ENCODE measurements at places on chromosomes 13 and 19. TPM values are rescaled to one million over a fixed set of nuclear protein-coding genes. Genes with fewer than 3 reads are reported as not detected.

CHST8 gene
- total RNA-seq = not detected

PSG2 gene
- not detected for total RNA-seq

SLAIN1 gene
- total RNA-seq = 33.2 TPM

ZNF20 gene
- 4.4 TPM for total RNA-seq

GPR12 gene
- not detected for total RNA-seq

ZNF835 gene
- 0.74 TPM for total RNA-seq

KCNC3 gene
- total RNA-seq = 25.8 TPM

CLDN10 gene
- not detected for total RNA-seq

KIR3DL2 gene
- total RNA-seq = 10.3 TPM

APLP1 gene
- total RNA-seq = 1.9 TPM

PALM gene
- not detected for total RNA-seq

ATXN8OS gene
- total RNA-seq = not detected

ETHE1 gene
- 41.7 TPM for total RNA-seq

LRRC63 gene
- total RNA-seq = 0.42 TPM

PGLYRP2 gene
- not detected for total RNA-seq

C13orf42 gene
- not detected for total RNA-seq

ZNF285 gene
- total RNA-seq = 1.5 TPM

B3GNT8 gene
- 3.0 TPM for total RNA-seq

ZFP82 gene
- total RNA-seq = 5.8 TPM

FCER2 gene
- total RNA-seq = 0.78 TPM

LNX2 gene
- 4.2 TPM for total RNA-seq

TRPC4 gene
- not detected for total RNA-seq

GET3 gene
- 48.9 TPM for total RNA-seq

CTU1 gene
- 8.1 TPM for total RNA-seq

SIGLEC9 gene
- total RNA-seq = 1.1 TPM

SYT5 gene
- total RNA-seq = not detected

CPB2 gene
- not detected for total RNA-seq

BST2 gene
- total RNA-seq = 150 TPM

ERICH4 gene
- not detected for total RNA-seq

AMER2 gene
- total RNA-seq = not detected

F10 gene
- total RNA-seq = not detected

CD79A gene
- 0.93 TPM for total RNA-seq

TSHZ3 gene
- 4.0 TPM for total RNA-seq

SBSN gene
- not detected for total RNA-seq

CRLF1 gene
- not detected for total RNA-seq

ZNF506 gene
- total RNA-seq = 37.9 TPM

ADM5 gene
- total RNA-seq = 18.5 TPM

KLHL1 gene
- not detected for total RNA-seq

LSR gene
- 2.7 TPM for total RNA-seq

ADAT3 gene
- total RNA-seq = 13.3 TPM

CYP2A6 gene
- not detected for total RNA-seq

BRSK1 gene
- 15.7 TPM for total RNA-seq

ZNF146 gene
- 72.8 TPM for total RNA-seq

MBD3L2 gene
- not detected for total RNA-seq

EPSTI1 gene
- total RNA-seq = 29.6 TPM

POU4F1 gene
- total RNA-seq = 1.4 TPM

Measured in natural killer cell treated with Interleukin-12 subunit alpha and Interleukin-12 subunit beta and Interleukin-15 and Interleukin-18, amount 100 ng/mL, for 72 hours (primary cell).